ENCODE measurements at places on chromosomes 6 and 20.

DNA sequence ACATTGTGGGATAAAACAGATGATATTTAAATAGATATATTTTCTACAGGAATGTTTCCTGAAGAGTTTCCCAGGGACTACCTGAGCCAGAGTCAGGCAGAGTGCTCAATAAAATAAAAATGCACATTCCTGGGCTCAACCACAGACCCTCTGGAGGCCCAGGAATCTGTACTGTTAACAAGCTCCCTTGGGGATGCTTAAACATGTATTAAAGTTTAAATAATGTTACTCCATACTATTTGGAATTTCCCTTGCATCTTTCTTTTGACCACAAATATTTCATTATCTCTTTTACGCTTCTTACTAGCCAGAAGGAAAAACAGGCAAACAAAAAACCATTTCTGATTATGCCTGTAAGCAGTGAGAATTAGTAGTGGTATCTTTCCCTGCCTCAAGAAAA is 42.3 kb downstream of the GPR63 start:
- DNase-seq = no peak

DNA sequence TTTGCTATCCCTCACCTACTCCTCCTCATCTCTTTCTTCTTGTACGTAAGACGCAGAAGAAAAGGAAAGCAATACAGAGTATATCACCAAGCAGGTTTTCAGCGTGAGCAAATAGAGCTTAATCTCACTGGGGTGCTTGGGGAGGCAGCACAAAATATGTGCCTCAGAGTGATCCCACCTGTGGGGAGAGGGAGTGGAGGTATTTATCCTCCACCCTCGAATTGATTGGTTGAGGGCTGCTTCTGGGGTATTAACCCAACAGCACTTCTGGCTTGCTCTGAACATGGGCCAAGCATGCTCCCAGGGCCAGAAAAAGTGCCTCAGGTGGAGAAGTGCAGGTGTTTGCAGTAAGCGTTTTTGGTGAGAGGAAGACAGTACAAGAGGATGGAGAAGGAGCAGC is 78.5 kb upstream of the EYA2 start:
- no peak for DNase-seq

DNA sequence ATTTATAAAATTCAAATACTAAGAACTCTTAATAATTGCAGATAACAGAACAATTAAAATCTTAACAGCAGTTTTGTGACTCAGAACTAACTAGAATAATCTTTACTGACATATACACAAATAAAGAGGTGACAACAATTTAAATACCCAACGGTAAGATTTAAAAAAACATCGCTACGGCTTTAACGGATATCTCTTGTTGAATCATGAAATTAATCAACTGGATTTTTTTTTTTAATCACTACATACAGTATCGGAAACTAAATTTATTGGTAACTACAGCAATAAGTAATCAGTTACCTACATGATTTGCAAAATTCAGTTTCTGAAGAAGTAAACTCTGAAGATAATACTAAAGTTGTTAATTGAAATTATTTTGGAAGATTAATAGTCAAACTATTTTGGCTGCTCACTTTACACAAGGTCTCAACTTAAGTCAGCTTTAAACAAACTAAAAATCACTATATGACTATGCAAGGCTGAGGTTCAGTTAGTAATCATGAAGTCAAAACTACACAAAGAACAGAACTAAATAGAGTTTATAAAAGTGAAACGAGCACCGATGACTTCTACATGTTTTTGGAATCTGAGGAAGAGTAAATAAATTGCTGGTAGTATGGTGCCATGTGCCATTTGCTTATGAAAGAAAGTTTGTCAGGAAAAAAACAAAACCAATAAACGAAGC is 128.8 kb downstream of the HUS1B start:
- no peak for DNase-seq

DNA sequence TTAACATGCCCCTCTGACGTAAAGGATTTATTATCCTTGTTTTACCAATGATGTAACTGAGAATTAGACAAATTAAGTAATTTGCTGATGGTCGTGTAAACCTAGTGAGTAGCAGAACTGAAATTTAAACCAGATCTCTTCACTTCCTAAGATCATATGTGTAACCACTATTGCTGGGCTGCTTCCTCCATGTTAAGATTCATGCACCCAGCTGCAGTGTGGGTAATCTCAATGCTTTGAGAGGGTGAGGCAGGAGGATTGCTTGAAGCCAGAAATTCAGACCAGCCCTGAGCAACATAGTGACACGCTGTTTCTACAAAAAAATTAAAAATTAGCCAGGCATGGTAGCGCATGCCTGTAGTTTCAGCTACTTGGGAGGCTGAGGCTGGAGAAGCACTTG is 97.9 kb downstream of the L3MBTL3 start:
- no peak for DNase-seq

GRCh38 chr6:116969211-116969863 is 92.3 kb downstream of the RFX6 start:
- DNase-seq = peak; percentile 27

DNA sequence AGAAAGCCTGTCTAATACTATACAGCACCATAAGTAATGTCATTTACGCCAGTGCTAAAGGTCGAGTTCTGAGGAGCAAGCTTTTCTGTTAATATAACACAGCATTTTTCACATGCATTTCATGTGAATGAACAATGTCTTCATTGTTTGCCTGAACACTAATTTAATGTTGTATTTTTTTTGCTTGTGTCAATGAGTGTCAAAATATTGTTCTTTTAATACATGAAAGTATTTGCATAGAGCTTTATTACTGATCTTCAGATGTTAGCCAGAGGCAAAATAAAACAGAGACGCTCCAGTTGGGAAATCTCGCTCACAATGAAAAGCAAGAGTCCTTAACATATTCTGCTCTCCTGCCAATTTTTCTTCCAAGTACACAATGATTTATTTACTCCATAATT is 151.8 kb downstream of the FOXC1 start:
- no peak for DNase-seq

Data from endothelial cell (in vitro differentiated cells).